ENCODE measurements at places on chromosomes 12 and 14.
A peak's percentile ranks its signal among the peaks of the same experiment; 100 is the strongest.

DNA sequence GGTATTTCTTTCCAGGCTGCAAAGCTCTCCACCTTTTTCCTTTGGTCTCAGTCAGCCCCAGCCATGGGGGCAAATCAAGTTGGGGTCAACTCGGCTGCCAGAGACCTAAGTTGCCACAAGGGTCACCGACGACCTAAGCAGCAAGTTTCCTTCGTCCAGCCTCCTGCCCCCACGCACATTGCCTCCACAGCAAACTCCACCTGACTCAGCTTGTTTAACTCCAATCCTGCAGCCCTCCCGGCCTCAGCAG is 767 bp upstream of the KCNMB4 start:
- no peak for DNase-seq

- no peak for DNase-seq
Observed at GRCh38 chr14:83058068-83058467, 1524.4 kb upstream of the SEL1L start.

- no peak for DNase-seq
Observed at GRCh38 chr12:20646239-20646827, 48.8 kb upstream of the SLCO1C1 start.

- peak; percentile 80 for DNase-seq
Observed at GRCh38 chr14:87615822-87616679, 376.9 kb downstream of the GALC start.

DNA sequence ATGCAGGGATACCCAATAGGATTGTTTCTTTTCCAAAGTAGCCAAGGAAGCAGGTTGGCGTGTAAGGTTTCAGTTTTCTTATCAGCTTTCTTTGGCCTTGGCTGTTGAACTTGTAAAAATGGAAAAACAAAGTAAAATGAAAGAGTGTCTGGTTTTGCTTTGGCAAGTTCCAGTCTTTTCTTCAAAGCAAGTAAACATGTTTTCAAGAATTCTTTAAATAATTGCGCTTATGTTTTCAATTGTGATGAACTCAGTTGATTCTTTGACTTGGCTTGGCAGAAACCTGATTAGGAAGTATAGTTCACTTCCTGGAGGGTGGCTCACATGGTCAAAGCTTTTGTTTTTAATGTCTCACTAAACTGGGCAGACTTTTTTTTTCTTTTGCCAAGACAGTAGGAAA is 112.2 kb upstream of the USP44 start:
- no peak for DNase-seq

DNA sequence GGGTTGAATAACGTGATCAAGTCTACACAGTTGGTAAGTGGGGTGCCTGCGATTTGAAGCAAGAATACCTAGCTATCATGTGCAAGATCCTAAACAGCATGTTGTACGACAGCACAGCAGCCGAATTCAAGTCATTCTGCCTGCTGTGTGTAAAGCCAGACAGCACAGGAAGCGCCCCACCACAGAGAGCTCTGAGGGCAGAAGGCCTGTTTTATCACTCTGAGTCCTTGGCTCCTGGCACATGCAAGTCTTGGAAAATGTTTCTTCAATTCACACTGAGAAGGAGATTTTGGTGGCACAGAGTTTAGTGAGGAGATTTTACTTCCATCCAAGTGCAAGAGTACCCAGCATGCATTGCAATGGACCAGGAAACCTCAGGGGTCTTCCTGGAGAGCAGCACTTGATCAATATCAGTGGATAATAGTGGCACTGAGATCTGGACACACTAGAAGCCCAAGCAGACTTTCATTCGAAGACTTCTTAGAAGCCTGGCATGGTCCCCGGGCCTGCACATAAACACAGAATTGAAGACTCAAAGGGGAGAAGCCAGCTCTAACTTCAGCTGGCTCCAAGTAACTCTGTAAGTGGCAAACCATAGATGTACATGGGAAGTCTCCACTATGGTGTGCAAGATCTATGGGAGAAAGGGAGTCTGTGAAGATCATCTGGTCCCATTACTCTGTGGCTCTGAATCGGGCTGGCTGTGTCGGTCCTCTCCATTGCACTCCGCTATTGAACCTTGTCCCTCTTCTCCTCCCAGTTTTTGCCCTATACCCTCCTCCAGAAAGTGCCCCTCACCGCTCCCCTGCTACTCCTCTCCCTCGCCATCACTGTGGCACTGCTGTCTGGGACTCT is 1.5 kb upstream of the KRT1 start:
- no peak for DNase-seq

DNA sequence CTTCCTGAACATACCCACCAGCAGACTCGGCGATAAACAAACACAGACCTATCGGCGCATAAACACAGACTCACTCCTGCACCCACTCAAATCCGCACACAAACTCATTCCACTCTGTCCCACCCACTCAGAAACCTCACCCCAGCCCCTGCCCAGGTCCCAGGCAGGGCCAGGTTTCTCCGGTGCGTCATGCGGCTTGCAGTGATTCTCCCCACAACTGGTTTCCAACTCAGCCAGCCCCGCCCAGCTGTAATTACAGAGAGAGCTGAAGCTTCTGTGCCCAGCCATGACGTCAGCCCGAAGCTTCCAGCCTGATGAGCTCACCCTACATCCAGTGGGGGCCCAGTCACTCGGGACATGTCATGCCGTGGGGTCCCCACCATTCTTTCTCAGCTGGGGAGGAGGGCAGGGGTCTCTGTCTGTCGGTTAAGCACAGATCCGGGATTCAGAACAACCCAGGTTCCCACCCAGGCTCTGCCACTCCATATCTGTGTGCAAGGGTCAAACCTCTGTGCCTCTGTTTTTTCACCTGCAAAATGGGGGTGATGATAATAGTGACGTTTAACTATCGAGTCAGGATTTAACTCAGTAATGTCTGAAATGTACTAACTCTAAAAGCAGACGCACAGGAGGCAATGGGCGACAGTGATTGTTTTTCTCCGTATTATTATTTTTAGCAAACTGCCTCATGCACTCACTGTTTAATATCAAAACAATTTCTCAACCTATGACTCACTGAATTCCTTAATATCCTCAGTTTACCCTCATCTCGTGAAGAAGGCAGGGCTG is 2.3 kb upstream of the HSPB8 start:
- no peak for DNase-seq

DNA sequence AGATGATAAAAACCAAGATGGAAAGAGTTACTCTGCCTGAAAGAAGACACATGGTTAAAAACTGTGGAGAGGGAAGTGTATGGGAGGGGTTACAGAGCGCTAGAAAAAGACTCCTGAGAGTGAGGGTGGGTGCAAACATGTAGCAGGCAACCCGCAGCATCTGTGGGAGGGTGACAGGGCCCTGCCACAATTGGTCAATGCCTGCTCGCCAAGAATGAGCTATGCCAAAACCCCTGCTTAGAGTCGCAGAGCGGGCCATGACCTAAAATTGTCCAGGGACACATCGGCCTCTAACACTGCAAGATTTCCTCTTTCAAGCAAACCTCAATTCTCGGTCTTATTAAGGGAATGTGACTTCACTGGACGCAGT is 700 bp downstream of the PRKAG1 start:
- no peak for DNase-seq

GRCh38 chr14:31428011-31428410 is 7.7 kb upstream of the HEATR5A start:
- DNase-seq = no peak

- peak; percentile 6 for DNase-seq
Observed at GRCh38 chr14:63134801-63135200, 69.4 kb upstream of the RHOJ start.

GRCh38 chr12:101002696-101003419 is 207.2 kb downstream of the SLC5A8 start:
- DNase-seq = no peak

Measured in NCI-H524 (cell line).